ENCODE measurements at places on chromosomes 6 and 20.
A peak's percentile ranks its signal among the peaks of the same experiment; 100 is the strongest.

GRCh38 chr6:41268478-41268877, 18.0 kb downstream of the TREM1 start:
- no peak for DNase-seq

GRCh38 chr20:47927944-47928343, 142.7 kb upstream of the SULF2 start:
- no peak for DNase-seq

GRCh38 chr6:114827135-114827534, 484.3 kb upstream of the HS3ST5 start:
- no peak for DNase-seq

DNA sequence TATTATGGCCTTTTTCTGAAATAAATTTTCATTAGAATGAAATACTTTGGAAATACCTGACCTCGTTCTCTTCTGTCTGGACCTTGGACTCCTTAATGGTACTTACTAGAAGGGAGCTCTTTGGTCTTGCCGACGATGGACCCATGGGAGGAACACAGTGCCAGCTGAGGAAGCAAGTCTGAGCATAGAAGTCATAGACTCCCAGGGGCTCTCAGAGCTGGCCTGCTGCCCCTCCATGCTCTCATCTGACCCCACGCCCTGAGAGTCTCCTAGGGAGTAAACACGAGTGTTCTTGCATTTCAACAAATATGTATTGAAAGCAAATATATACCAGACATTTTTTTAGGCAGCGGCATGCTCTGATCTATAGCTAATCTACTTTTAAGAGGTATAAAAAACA, 87.8 kb downstream of the PLEKHG1 start:
- no peak for DNase-seq

- DNase-seq = no peak
Observed at GRCh38 chr6:2979819-2980464, 8.6 kb upstream of the SERPINB6 start.

DNA sequence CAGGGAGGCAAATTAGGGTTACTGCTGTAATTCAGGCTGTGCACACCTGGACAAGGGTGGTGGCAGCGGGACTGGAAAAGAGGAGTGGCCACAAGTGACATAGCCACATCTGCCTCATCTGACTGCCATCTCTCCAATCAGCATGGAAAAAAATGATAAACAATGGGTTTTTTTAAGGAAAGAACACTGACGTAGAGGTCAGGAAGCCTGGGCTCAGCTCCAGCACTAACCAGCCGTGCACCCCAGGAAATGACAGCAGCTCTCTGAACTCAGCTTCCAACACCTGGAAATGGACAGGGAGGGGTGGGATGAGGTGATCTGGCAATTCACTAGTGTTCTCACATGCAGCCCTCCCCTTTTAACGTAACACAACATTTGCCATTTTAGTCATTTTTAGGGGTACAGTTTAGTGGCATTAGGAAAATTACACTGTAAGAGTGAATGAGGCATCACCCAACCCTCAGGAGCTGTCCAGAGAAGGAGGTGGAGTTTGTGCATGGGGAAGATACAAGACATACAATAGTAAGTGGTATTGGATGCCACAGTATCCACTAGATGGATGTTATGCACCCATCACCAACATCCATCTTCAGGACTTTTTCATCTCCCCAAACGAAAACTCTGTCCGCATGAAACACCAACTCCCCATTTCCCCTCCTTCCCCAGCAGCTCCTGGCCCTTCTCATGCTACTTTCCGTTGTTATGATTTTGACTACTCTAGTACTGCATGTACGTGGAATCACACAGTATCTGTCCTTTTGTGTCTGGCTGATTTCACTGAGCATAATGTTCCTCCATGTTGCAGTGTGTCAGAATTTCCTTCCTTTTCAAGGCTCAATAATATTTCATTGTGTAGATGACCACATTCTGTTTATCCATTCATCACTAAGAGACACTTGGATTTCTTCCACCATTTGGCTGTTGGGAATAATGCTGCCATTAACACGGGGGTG, 215.5 kb upstream of the ECI2 start:
- no peak for DNase-seq

GRCh38 chr6:834866-835265, 141.9 kb upstream of the EXOC2 start:
- DNase-seq = no peak

DNA sequence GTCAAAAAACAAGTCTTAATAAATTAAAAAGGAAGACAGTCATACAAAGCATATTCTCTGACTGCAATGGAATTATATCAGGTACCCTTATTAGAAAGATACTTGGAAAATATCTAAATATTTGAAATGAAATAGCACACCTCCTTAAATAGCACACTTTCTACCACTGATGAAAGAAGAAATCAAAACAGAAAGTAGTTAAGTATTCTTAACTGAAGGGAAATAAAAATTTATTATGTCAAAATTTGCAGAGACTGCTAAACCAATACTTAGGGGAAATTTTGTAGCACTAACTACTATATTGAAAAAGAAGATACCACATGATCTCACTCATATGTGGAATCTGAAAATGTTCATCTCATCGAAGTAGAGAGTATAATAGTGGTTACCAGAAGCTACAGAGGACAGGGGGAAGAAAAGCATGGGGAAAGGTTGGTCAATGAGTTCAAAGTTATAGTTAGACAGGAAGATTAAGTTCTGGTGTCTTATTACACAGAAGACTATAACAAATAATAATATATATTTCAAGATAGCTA, 112.2 kb downstream of the ASCC3 start:
- no peak for DNase-seq

- DNase-seq = peak; percentile 38
Observed at GRCh38 chr6:109073344-109074132, 21.1 kb downstream of the SESN1 start.

- no peak for DNase-seq
Observed at GRCh38 chr20:61604549-61604948, 352.5 kb downstream of the CDH4 start.

- no peak for DNase-seq
Observed at GRCh38 chr20:5349448-5349847, 32.7 kb upstream of the PROKR2 start.

GRCh38 chr6:112874881-112875280, 527.8 kb downstream of the RFPL4B start:
- no peak for DNase-seq

DNA sequence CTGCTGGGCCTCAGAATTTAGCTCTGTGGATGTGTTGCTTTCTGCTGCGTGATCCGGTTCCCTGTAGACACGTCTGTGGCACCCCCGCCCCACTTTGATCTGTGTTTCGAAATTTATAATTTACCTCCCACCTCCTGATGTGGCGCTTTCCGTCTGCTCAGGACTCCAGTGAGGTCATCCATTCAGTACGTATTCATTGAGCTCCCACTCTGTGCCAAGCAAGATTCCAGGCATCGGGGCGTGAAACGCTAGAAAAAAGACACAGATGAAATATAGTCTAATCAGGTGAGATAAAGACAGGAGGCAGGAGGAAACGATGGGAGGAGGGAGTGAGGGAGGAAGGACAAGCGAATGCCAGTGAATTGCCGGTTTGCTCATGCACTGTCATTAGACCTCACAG, 431.9 kb upstream of the SULF2 start:
- DNase-seq = no peak
